ENCODE measurements at places on chromosomes 2 and 18.
A peak's percentile ranks its signal among the peaks of the same experiment; 100 is the strongest.

- no peak for DNase-seq
These were observed 162.2 kb downstream of the ALPK2 start for GRCh38 chr18:58466636-58467205.

DNA sequence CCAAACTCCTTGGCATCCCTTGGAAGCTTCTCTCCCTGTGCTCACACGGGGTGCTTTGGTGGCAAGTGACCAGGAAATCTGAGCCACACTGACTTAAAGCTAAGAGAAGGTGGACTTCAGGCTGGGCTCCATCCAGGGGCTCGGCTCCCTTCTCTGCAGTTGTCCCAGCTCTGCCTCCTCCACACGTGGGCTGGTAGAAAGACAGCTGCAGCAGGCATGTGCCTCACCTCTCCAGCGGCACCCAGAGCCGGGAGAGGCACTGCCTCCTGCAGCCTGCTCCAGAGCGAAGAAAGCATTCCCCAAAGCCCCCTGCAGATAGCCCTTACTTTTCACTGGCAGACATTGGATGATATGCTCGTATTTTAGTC, 11.3 kb downstream of the KCNF1 start:
- no peak for DNase-seq

GRCh38 chr2:150526827-150527226, 39.4 kb upstream of the RND3 start:
- DNase-seq, result peak; percentile 71

DNA sequence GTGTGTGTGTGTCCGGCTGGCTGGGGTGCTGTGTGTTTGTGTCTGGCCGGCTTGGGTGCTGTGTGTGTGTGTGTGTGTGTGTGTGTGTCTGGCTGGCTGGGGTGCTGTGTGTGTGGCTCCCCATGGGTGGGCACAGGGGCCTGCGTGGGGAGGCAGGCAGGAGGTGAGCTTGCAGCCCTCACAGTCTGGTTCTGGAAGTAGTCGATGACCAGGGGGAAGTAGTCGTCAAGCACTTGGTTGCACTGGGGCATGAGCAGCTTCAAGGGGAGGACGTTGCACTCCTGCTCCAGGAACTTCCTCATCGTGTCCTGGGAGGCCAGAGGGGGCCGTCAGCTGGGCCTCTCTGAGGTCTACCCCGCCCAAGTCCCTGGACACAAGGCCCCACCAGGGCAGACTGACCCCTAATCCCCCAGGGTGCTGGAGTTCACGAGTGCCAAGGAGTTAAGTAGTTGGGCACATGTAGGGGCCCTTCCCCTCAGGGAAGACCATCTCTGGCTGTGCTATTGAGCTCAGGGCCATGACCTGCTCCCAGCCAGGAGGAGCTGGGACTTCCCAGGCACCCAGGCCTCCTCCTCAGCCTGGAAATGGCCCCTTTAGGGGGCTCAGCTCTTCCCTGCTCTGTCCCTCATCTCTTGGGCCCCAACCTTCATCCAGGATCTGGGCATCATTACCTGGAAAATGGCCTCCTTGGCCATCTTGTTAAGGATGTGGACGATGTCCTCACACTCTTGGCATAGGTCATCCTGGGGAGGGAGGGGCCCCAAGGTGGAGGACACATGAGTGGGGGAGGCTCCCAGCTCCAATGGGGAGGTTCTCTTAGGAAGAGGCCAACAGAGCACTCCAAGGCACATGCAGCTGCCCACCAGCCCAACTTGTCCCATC, 1.3 kb downstream of the SFTPB start:
- DNase-seq, result no peak

DNA sequence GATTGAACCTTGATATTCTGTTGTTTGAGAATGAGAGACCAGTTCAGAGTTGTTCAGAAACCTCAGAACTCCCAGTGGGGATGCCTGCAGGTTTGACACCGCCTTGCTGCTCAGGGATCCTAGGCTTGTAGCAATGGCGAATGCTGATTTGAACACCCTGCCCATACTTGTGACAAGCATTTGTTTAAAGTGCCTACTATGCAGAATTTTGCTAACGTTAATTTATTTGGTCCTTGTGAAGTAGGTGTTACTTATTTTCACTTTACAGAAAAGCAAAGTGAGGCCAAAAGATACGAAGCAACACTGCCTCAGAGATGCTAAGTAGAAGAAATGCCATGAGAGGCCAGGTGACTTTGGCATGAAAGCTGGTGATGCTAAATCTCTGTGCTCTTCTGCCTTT, 32.3 kb downstream of the STON1 start:
- DNase-seq, result no peak

GRCh38 chr2:6887751-6888192, 10.2 kb downstream of the RSAD2 start:
- no peak for DNase-seq
